ENCODE measurements at places on chromosomes 5 and 9. TPM values are rescaled to one million over a fixed set of nuclear protein-coding genes. Genes with fewer than 3 reads are reported as not detected.

DNA sequence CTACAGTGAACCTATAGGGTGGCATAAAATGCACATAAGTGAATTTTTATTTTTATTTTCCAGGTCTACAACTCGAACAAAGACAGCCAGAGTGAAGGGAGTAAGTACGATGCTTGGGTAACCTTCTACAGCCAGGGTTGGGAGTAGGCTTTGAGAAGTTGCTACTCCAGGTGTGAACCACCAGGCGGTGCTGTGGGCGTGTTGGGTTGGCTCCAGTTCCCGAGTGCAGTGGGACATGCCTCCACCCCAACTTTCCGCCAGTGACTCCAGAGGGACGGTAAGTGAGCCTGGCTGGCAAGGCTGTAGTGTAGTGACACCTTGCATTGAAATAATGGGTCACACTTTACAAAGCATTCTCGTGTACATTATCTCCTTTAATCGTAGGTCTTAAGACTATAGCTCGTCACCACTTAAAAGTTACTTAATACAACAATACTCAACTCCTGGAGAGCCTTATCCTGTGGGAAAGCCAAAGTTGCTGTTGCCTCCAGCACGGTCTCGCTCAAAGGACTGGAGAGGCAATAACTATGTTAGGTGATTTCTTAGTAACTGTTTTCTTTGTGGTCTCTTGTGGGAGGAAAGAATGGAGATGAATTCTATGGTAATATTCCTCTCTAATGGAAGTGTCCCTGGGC lies 244.0 kb downstream of the ARHGAP26 start:
- peak; percentile 53 for DNase-seq

GRCh38 chr5:10539687-10539998 lies 24.2 kb upstream of the ANKRD33B start:
- DNase-seq: no peak

DNA sequence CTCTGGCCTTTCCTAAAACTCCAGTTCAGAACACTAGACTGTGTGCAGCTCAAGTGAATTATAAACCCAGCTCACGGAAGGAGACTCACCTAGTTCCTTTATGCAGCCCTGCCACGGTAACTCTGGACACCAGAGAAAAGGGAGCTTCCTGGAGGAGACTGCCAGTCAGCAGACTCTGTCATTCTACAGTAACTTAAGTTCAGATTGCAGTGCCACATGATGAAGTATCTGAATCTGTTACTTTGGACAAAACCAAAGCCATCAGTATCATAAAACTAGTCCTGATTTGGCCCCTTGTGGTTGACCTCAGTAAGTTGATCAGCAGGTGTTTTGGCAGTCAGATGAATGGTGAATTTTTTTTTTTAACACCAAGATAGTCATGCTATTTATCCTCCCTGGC lies 2.7 kb downstream of the MTRR start:
- DNase-seq: no peak

DNA sequence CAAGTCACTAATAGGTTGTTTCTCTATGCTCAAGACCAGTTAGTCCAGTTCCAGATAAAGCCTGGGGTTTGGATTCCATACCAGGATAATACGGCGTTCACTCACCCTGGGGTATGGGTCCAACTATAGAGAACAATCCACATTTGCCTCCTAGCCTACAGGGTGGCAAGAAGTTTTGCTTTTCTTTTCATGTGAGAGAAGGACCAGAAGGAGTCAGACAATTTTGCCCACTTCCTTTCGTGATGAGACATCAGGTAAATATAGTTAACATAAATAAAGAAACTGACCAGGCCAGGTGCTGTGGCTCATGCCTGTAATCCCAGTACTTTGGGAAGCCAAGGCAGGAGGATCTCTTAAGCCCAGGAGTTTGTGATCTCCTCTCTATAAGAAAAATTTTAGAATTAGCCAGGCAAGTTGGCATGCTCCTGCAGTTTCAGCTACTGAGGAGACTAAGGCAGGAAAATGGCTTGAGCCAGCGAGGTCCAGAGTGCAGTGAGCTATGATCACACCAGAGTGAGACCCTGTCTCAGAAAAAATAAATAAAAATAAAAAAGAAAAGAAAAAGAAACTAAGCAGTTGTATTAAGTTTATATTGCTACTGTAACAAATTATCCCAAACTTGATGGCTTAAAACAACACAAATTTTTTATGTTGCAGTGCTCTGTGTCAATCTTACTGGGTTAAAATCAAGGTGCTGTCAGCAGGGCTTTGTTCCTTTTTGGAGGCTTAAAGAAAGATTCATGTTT lies 7.5 kb upstream of the REEP5 start:
- no peak for DNase-seq

GRCh38 chr5:39266442-39266841 lies 47.1 kb upstream of the FYB1 start:
- DNase-seq: no peak

Gene OTP
- total RNA-seq: not detected

Gene ACTBL2
- not detected for total RNA-seq

Gene MYMK
- total RNA-seq: not detected

DNA sequence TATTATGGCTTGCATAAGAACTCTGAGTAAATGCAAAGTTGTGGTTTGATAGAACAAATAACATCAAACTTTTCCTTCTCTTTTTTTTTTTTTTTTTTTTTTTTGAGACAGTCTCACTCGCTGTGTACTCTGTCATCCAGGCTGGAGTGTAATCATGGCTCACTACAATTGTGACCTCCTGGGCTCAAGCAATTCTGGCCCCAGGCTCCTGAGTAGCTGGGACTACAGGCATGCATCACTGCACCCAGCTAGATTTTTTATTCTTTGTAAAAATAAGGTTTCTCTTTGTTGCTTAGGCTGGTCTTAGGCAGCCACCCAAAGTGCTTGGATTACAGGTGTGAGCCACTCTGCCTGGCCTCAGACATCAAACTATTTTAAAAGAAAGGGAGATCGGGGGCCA lies 19.0 kb upstream of the PTGER4 start:
- no peak for DNase-seq

GRCh38 chr5:145462525-145462924 lies 372.6 kb downstream of the PRELID2 start:
- no peak for DNase-seq

- DNase-seq: no peak
Measured at GRCh38 chr5:133845271-133845670, 123.2 kb downstream of the C5orf15 start.

DNA sequence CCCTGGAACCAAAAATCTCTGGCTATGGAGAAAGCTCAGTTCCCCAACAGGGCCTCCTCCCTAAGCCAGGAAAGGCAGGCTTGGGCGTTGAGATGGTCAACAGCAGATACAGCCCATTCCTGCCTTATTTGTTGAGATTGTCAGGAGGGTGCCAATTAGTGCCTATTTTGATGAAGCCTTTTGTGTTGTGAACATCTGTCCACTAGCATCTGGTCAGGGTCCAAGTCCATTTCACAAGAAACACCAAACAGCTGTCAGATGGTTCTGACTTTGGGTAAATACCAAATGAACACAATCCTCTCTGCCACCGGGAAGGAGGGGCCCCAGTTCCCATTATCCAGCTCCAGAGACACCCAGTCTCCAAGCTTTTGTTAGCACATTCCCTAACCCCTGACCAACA lies 19.9 kb downstream of the SEMA6A start:
- DNase-seq: no peak

DNA sequence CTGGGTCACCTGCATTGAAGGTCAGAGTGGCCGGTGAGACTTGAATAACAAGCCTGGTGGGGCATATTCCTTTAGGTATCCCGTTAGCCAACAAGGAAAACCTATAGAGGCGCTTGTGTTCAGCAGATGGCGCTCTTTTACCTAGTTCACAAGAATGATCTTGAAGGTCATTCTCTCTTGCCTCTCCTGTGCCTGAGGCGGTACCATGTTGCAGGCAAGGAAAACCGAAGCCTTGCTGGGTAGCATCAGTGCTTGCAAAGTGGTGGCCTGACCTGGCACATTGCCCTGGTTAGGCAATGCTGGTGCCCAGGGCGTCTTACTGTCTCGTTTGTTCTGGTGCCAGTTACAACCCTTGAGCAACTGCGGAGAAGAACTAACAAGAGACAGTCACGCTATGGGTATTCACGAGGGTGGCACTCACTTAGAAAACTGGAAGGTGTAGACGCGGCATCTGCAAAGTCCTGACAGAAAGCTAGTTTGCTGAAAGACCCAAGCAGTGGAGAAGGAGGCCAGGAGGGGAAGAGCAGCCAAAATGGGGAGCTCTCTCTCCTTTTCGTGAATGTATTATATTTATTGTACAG lies 56.7 kb downstream of the AOPEP start:
- peak; percentile 63 for DNase-seq

DNA sequence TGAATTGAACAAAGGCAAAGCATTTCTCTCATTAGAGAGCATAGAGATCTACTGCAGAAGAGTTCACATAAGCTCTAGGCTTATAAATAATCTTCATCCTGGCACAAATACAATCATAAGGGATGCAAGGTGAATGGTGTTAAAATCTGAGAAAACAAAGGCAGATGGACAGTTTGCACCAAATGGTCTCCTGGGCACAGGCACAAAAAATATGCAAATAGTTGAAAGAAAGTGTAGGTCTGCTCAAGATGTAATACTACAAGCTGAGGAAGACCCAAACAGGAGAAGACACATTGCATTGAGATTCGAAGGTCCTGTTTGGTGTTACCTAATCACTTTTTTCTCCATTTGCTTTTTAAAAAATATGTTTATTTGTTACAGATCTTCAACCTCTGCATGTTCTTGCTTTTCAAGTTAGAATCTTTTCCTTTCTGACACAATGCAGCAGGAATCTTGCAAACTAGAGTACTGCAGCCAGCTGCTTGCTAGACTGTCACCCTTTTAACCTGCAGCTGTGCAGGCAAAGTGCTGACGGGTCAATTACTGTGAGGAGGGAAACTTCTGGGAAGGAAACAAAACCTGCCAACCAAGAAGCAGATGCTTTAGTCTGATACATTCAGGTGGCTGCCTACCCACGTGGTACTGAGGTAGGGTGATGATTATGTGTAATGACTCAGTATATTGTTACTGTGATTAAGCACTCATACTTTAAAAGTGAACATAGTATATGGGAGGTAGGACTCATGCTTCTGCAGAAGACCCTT lies 1048.6 kb upstream of the SEMA6A start:
- no peak for DNase-seq

- DNase-seq: no peak
Measured at GRCh38 chr5:67917561-67917960, 298.0 kb upstream of the PIK3R1 start.

Gene PIP5KL1
- 0.48 TPM for total RNA-seq

Gene ZFP37
- total RNA-seq: 1.0 TPM

GRCh38 chr5:66840511-66841013 lies 244.4 kb downstream of the MAST4 start:
- DNase-seq: no peak

- DNase-seq: no peak
Measured at GRCh38 chr5:78538240-78538850, 110.2 kb downstream of the LHFPL2 start.

DNA sequence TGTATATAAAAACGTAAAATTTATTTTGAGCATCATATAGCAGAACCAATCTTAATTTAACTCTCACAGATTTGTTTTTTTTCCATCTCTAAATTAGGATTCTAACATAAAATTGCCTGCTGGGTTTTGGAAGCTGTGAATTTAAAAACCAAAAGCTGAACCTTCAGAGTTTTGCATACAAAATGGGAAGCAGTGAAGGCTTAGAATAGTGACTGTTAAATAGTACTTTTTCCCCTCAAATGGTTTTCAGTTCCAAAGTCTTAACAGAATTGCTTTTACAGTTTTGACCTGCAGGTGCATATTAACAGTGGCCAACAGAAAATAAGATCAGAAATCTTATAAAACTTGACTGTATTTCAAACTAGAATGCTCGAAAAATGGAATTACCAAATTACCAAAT lies 55.1 kb upstream of the LVRN start:
- no peak for DNase-seq

DNA sequence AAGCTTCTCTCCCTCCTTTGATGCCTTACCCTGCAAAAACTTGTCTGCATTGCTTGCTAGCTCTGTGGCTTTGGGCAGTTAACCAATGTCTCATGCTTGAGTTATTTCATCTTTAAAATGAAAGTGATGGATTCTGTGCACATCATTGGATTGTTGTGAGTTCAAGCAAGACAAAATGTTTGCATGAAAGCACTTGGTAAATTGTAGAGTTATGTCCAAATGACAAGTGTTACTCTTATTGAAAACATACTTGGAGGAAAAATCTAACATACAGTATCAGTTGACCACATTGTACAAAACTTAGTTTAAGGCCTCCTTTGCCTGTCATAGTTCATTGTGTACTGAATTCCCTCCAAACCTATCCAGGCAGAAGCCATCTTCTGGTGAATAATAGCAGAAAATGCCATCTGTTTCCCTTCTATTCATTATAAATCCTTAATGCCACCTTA lies 30.0 kb downstream of the TGFBR1 start:
- DNase-seq: no peak

Gene NTRK2
- 4.5 TPM for total RNA-seq

Gene PRRX2
- total RNA-seq: 0.89 TPM

- no peak for DNase-seq
Measured at GRCh38 chr9:123373946-123374345, 17.9 kb downstream of the CRB2 start.

GRCh38 chr5:10552183-10553143 lies 11.4 kb upstream of the ANKRD33B start:
- DNase-seq: no peak

Gene PCDHGA6
- 6.7 TPM for total RNA-seq

DNA sequence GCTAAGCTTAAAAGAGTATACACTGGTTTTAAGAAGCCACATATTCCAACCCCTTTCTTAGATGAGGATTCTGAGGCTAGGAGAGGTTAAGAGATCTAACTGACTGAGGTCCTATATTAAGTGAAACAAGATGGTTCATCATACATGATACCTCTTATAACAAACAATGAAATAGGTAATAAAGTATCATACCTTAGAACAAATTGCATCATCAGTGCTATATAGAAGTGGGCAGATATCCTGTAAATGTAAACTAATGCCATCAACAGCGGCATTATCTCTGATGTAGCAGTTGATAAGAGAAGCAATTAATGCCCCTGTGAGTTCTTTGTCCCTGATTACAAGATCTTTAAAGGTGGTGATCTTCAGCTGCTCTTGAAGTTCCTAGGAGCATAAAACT lies 60.5 kb downstream of the NUP155 start:
- no peak for DNase-seq

- no peak for DNase-seq
Measured at GRCh38 chr9:132945186-132946130, 1.0 kb upstream of the TSC1 start.

- no peak for DNase-seq
Measured at GRCh38 chr5:132020568-132021339, 9.3 kb upstream of the ACSL6 start.

Gene CYLC2
- total RNA-seq: not detected

DNA sequence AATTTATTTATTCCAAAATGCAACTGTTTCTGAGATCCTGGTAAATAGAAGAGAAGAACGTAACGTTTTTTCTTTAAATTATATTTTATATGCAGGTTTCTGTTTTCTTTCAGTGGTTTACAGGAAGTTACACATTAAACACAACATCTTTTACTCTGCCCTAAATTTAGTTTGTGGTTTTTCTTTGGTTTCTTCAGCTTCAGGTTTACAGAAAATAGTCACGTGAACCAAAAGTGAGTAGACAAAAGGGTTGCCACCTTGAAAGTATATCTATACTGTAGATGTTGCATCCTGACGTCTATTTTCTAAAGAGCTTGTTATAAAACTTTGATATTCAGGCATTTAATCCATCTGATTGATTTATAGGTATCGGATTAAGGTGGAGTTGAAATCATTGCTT lies 1236.6 kb downstream of the MAT2B start:
- no peak for DNase-seq
